Stimulated activated CD8-positive, alpha-beta memory T cell treated with anti-CD3 and anti-CD28 coated beads, Interleukin-4, amount 100 ng/mL, for 4 hours (primary cell): ENCODE measurements at places on chromosomes 5 and 9.

- DNase-seq = no peak
Observed at GRCh38 chr5:130164966-130165365, 260.7 kb downstream of the CHSY3 start.

DNA sequence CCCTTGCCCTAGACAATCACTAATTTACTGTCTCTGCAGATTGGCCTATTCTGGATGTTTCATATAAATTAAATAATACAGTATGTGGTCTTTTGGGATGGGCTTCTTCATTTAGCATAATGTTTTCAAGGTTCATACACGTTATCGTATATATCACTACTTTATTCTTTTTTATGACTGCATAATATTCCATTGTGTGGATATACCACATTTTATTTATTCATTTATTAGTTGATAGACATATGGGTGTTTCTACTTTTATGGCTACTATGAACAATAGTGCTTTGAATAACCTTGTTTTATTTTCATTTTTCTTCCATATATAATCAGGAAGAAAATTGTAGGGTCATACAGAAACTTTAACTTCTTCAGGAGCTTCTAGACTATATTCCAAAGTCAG is 108.5 kb upstream of the PAPPA start:
- no peak for DNase-seq

GRCh38 chr5:177403102-177403791 is 2.8 kb upstream of the PFN3 start:
- DNase-seq = no peak

- DNase-seq = no peak
Observed at GRCh38 chr5:61653807-61654580, 321.9 kb downstream of the ZSWIM6 start.

- no peak for DNase-seq
Observed at GRCh38 chr9:114294664-114295063, 28.2 kb upstream of the ORM1 start.

GRCh38 chr9:2821855-2822254 is 22.0 kb downstream of the PUM3 start:
- no peak for DNase-seq

DNA sequence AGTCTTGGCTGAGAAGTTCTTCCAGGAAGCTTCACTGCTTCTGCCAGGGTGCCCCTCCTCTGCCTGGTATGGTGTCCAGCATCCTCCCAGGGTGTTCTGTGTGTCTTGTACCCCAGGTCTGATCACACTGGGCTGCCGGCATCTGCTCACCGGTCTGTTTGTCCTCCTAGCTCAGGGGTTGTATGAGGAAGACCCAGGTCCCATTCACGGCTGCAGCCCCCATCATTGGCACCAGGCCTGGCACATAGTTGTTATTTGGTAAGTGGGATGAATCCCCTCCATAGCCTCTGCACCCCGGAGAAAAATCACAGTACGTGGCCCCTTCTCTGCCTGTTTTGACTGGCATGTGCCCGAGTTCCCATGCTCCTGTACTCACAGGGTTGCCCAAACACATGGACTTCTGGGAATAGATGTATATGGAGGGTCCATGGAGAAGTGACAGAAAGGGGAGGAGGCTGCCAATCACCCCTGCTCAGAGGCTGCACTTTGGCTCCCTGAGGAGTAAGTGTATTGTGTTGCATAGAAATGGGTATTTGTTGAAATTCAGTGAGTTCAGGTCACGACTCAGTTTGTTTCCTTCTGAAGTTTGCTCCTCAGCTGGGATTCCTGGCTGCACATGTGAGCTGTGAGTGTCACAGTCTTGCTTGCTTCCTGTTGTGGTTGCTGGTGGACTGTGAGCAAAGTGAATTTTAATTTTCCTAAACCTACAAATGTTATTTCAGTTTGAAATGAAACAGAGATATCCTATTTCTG is 96.2 kb downstream of the HSPA4 start:
- no peak for DNase-seq

GRCh38 chr5:77155179-77155785 is 55.2 kb upstream of the PDE8B start:
- DNase-seq = no peak

GRCh38 chr5:60719329-60719728 is 19.4 kb upstream of the DEPDC1B start:
- DNase-seq = no peak

DNA sequence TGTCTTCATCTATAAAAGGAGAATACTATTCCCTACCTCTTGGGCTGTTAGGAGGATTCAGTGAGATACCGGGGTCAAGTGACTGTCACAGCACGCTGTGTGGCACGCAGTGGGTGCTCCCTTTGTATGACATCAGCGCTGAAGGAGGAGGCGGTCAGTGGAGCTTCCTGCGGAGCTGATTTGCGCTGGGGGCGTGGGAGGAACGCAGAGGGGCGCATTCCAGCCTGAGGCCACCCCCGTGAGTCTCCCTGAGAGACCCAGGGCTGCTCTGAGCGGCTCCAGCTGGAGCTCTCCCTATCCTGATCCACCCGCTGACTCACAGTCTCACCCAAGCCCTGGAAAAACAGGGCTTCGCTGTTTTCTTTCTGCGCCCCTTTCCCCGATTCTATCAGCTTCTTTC is 24.3 kb upstream of the NEURL1B start:
- no peak for DNase-seq

DNA sequence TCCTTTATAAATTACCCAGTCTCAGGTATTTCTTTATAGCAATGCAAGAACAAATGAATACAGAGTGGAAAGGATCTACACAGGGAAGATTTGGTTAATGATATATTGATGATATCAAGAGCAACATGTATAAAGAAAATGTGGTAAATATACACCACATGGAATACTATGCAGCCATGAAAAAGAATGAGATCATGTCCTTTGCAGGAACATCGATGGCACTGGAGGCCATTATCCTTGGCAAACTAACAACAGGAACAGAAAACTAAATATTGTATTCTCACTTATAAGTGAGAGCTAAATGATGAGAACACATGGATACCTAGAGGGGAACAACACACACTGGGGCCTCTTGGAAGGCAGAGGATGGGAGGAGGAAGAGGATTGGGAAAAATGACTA is 19.9 kb upstream of the PUM3 start:
- DNase-seq = no peak

DNA sequence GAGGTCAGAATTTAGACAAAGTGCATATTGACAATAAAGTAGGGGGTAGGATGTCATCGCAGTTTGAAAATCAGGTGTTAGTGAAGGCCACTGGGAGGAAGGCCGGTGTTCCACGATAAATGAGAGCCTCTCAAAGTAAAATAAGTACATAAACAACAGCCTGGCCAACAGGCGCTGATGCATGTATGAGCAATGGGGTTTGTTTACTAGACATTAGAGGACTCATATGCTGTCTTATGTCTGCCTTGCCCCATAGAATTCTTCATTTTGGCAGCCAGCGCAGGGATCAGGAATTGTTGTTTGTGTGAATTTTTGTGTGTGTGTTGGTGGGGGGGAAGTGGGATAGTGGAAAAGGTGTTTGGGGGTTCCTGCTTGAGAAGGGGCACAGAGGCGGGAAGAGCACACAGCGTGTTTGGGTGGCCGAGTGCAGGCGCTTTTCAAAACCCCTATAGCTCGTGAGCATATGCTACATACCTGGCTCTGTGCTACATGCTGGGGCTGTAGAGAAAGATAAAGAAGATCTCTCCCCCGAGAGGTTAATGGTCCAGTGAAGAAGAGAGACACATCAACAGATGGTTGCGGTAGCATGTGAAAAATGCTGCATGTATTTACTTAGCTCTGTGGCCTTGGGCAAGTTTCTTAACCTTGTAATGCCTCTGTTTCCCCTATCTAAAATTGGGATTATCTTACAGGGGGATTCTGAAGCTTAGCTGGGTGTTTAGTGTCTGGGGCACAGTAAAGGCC is 11.5 kb downstream of the SNX30 start:
- no peak for DNase-seq

DNA sequence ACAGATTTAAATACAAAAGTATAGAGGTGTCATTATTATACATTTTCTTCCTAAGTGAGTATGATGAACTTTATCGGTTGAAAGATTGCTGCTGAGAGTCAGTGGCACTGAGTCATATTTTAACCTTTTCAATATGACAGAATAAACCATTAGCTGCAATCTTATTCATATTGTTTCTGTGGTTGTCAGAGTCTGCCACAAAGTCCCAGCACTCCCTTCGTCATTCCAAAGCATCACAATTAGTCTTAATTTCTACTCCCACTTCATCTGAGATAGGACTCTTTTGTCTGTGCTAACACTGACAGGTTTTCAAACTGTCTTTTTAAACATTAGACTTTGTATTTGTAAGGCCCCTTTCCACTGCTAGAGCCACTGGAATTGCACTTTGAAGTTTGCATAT is 656.9 kb downstream of the MTRR start:
- no peak for DNase-seq

DNA sequence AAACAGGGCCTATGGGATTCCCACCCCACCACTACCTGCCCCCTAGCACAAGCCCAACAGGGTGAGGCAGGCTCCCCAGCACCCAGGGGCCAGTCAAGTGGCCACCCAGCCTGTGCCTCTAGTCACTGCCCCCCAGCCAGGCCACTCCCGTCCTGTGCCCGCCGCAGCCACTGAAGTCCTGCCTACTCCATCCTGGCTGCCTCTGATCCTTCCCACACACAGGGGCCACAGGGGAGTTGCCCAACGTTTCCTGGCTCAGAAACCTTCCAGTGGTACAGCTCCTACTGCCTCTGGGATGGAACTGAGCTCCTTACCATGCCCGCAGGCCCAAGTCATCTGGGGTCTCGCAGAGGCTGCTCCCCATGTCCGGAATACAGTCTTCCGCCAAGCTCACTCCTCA is 70.2 kb upstream of the STXBP1 start:
- DNase-seq = no peak

- DNase-seq = no peak
Observed at GRCh38 chr9:101711330-101711941, 27.0 kb downstream of the GRIN3A start.

DNA sequence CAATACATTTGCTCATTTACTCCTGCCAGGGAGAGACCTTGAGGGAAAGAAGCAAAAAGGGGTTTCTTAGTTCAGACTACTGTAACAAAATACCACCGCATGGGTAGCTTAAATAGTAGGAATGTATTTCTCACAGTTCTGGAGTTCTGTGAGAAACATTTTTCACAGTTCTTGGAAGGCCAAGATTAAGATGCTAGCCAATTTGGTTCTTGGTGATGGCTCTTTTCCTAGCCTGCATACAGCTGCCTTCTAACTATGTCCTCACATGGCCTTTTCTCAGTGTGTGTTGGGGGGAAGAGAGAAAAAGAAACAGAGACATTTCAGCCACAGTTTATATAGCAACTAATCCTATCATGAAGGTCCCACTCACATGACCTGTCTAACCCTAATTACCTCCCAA is 1644.7 kb upstream of the C9orf72 start:
- DNase-seq = no peak

DNA sequence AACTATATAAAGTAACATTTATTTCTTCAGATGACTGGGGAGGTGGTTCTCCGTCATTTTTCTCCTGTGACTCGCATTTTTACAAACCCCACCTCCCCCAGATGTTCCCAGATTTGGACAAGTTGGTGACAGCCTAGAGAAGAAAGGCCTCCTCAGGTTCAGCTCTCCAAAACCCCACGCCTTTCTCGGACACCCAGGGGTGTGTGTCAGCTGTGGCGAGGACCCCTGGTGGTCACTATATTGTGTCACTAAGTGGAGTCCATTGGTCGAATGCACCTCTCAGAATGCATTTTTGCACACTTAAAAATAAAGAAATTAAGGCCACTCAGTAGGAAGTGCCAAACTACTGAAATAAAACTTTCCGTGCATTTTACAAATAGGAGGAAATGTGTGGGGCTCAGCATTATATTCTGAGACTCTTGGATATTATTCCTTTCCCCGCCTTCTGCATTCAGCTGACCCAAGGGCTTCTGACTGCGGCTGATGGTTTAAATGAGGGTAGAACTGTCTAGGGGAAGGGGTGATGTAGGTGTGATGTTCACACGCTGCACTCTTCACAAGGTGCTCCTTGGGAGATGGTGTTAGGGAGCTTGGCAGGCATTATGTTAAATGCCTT is 47.6 kb downstream of the ACO1 start:
- DNase-seq = peak; percentile 7

DNA sequence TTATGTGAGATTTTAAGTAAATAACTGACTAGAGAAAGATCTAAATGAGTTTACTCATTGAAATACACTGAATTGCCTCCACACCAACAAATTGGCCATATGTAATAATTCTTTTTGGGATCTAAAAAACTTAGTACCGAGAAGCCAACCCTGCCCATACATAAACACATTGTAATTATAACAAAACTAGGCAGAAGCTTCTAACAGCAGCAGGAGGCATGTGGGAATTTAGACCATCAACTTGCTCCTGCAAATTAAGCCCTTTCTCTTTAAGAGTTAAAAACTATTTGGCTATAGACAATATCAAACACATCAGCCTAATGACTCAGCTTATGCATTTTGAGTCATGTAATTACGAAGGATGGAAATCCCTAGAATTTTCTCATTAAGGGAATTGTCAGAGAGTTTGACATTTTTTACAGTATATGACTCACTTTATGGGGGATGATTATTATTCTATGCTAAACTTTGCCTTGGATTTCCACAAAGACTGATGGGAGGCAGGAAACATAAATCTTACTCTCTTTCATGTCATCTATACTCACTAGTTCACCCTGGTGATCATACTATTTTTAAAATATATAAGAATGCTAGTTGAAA is 1.0 kb downstream of the IL7R start:
- no peak for DNase-seq
